ENCODE measurements at places on chromosomes 1 and 21.

- DNase-seq = peak; percentile 40
Measured at GRCh38 chr1:27979151-27979858, 19.5 kb downstream of the XKR8 start.

DNA sequence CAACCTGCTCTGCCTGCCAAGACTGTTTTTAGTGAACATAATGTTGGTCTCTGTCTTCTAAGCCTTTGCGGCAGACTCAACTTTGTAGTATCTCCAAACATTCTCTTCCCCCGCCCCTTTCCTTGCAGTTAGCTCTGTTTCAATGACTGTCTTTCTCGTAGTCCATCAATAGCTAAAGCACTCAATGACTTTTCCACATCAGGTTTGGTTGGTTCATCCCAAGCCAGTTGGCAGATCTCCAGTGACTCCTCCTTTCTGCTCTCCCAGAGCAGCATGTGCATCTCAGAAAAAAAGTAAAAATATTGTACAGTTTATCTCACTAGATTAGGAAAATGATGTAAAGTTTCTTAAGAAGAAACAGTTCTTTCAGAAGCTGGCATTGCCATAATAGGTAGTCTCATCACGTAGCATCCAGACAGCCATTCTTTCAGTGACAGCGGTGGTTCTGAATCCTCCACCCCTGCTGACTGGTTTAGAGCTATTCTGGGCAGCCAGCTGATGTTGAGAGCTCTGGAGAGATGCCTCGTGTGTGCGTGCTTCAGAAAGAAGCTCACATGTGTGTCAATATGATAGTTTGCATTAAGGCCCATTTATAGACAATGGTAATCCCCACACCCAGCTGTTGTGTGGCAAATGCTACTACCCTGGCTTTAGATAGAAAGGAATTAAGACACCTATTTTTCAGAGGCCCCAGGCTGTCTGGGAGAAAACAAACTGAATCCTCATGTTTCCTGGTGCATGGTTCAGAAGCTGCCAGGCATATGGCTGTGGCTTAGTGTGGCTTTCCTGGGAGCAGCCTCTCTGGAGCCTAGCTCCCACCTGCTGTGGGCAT, 53.2 kb downstream of the CNN3 start:
- no peak for DNase-seq

GRCh38 chr21:25963181-25963580, 207.4 kb downstream of the APP start:
- DNase-seq = peak; percentile 93

GRCh38 chr1:182357171-182357570, 34.4 kb downstream of the GLUL start:
- no peak for DNase-seq

- no peak for DNase-seq
Measured at GRCh38 chr1:7420470-7421100, 350.5 kb upstream of the VAMP3 start.

- DNase-seq = no peak
Measured at GRCh38 chr1:159079525-159079924, 3.0 kb upstream of the AIM2 start.

GRCh38 chr1:180397175-180397574, 105.2 kb downstream of the ACBD6 start:
- DNase-seq = no peak

- DNase-seq = no peak
Measured at GRCh38 chr1:55339681-55340080, 124.5 kb upstream of the USP24 start.

DNA sequence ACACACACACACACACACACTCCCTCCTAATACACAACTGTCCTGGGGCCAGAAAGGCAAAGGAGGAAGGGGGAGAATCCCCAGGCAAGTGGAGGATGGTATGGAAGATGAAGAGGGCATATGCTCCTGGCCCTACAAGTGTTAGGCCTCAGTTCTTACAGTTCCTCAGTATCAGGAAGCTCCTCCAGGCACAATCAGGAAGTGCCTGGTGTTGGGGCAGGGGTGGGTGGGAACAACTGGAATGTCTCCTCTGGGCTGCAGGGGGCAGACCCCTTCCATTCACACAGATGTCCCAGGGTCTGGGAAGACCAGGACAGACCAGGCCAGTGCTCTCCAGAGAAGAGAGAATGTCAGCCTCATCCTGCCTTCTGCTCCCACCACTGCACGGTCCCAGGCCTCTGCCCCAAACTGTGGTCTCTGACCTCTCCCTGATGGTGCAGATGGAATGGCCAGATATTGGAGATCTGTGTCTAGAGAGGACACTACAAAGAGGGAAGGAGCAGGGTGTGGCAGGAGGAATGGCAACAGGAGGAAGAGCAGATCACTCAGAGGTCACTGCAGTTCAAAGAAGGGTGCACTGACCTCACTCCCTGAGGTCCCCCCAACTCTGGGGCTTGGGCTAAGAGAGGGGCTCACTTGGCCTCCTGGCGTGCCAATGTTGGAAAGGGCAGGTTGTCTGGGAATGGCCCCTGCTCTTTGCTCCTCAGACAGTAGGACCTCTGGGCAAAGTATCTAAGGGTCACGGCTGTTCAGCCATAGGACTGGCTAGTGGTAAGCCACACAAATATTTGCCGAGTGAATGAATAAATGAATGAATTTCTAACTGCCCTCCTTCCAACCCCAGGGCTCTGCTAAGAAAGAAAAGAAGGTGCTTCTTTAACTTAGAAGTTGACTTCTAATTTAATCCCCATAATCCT, 2.5 kb upstream of the DENND2D start:
- DNase-seq = no peak

- DNase-seq = no peak
Measured at GRCh38 chr1:47901001-47901575, 96.1 kb downstream of the TRABD2B start.

GRCh38 chr1:116476321-116476720, 94.5 kb downstream of the CD58 start:
- no peak for DNase-seq

- no peak for DNase-seq
Measured at GRCh38 chr1:150558303-150558704, 9.1 kb downstream of the ADAMTSL4 start.

DNA sequence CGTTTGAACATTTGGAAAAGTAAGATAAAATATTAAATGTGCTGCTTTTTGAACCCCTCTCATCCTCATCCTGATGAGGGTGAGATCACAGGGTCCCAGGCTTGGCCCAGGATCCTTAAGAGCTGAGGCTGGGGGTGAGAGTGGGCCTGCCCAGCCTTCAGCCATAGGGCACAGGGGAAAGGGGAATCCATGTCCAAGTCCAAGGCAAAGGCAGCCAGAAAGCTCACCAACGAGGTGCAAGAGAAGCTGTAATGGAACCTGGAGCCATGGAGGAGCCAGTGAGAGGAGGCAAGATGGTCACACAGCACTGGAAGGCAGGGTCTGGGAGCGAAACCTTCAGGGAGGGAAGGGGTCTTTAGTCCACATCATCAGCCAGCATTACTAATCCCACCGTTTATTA, 191.9 kb downstream of the RRAGC start:
- DNase-seq = no peak

DNA sequence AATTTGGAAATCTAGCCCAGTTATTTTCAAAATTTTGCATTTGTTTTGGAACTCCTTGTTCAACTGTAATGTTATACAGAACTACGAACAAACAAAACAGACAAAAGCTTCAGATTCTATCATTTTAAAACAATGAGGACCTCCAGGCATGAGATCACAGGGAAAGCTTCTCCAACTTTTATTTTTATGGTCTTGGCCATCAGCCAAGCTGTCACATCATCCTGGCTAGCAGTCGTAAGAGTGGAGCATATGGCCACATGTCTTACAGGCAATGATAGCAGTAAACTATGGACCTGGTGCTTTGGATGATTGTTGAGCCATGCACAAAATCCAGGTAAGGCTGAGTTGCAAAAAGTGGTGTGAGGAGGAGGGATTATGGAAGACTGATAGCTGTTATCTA, 299.6 kb downstream of the LMX1A start:
- no peak for DNase-seq

GRCh38 chr1:159652506-159652905, 61.9 kb downstream of the CRP start:
- no peak for DNase-seq

GRCh38 chr1:19086176-19086875, 123.7 kb downstream of the UBR4 start:
- DNase-seq = no peak

GRCh38 chr1:242651817-242652216, 127.3 kb upstream of the PLD5 start:
- no peak for DNase-seq

- DNase-seq = no peak
Measured at GRCh38 chr1:33039840-33040239, 3.2 kb upstream of the AK2 start.

Data from lung microvascular endothelial cell (primary cell).